ENCODE measurements at places on chromosomes 13 and 19.

DNA sequence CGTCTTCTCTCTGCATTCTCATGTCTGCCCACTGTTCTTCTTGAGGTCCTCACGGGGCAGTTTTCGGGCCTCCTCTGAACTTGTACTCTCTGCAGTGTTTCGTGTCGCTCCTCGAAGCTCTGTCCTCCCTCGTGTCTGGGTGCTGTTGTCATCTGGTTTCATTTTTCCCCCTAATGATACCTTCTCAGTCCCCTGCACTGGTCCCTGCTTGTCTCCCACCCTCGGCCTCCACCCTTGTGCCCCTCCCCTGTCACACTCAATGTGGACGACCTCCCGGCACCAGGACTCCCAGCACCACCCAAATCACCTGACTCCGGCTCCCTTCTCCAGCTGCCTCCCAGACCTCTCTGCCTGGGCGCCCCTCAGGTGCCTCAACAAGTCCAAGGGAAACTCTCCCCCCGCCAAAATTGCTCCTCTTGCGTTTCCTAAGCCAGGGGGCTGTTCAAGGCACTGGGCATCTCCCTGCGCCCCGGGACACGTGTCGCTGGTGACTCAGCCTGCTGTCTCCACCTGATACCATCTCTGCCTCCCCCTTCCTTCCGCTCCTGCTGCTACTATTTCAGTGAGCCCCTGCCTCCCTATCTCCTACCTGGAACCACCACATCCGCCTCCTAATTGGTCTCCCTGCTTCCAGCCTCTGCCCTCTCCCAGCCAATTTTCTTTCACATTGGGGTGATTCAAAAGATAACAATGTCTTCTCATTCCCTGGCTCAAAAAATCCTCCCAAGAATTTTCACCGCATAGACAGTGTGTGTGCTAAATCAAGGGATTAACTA lies 49.5 kb downstream of the RFX2 start:
- DNase-seq, result peak; percentile 47

GRCh38 chr19:55258476-55258827 lies 365 bp downstream of the PPP6R1 start:
- peak; percentile 40 for DNase-seq

DNA sequence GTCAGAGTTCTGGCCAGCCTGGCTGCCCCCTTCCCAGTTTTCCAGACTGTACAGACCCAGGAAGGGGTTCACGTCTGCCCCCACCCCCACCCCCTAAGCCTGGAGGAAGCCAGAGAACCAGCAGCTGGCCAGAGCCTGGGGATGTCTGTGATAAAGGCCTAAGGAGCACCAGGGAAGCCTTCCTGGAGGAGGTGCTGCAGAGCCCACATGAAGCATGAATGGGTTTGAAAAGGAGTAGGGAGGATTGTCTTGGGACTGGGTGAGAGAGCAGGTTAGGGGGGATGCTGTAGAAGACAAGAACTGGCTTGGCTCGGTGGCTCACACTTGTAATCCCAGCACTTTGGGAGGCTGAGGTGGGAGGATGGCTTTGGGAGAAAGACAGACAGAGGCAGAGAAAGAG lies 5.8 kb downstream of the SHKBP1 start:
- no peak for DNase-seq

DNA sequence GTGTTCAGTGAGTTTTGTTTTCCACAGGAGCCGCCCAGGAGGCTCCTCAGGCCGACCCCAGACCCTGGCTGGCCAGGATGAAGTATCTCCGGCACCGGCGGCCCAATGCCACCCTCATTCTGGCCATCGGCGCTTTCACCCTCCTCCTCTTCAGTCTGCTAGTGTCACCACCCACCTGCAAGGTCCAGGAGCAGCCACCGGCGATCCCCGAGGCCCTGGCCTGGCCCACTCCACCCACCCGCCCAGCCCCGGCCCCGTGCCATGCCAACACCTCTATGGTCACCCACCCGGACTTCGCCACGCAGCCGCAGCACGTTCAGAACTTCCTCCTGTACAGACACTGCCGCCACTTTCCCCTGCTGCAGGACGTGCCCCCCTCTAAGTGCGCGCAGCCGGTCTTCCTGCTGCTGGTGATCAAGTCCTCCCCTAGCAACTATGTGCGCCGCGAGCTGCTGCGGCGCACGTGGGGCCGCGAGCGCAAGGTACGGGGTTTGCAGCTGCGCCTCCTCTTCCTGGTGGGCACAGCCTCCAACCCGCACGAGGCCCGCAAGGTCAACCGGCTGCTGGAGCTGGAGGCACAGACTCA lies 12.9 kb downstream of the B3GNT3 start:
- no peak for DNase-seq

GRCh38 chr19:45815481-45816216 lies 541 bp upstream of the RSPH6A start:
- no peak for DNase-seq

- DNase-seq, result no peak
Measured at GRCh38 chr19:32208060-32208459, 137.3 kb upstream of the ZNF507 start.

- DNase-seq, result no peak
Measured at GRCh38 chr13:41246969-41247680, 16.3 kb downstream of the MTRF1 start.

- DNase-seq, result no peak
Measured at GRCh38 chr19:24069905-24070657, 16.9 kb upstream of the ZNF254 start.

DNA sequence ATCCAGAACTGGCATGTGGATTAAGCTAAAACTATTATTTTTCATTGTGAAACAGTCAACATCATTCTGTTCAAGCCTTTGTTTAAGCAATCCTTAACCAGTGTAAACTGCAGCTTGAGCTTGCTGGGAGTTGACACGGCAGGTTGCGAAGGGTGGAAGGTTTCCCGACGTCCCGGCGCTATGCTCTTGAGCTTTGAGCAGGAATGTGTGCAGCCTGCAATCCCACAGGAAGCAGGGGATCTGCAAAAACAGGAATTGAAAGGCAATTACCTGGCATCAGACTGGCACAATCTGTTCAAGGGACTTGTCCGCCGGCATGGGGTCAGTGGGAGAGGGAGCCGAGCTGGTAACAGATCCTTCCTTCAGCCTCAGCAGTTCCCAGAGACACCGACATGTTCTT lies 586.7 kb upstream of the SGCG start:
- DNase-seq, result no peak

DNA sequence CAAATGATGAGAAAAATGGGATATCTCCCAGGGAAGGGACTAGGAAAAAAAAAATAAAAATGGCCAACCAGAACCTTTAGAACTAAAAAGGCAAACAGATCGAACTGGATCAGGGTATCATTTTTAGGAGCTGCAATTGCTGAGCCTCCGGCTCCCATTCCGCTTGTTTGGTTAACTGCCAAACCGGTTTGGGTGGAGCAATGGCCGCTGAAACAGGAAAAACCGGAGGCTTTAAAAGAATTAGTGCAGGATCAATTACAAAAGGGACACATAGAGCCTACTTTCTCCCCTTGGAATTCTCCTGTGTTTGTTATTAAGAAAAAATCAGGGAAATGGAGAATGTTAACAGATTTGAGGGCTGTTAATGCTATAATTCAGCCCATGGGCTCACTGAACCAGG lies 12.7 kb upstream of the ZNF443 start:
- DNase-seq, result no peak

DNA sequence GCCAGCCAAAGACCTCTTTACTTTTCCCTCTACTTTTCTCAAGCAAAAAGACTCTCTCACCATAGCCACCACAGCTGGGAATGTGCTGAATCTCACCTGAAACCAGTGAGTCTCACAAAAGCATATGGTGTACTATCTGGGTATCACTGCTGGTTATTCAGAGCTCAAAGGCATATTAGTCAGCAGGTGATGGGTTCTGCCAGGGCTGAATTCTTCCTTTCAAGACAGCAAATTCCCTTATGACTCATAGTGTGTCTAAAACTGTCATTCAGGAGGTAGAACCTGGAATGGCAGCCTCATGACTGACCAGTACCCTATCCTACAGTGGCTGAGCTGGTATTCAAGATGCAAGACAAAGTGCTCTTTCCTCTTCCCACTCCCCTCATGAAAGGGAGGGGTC lies 2859.1 kb downstream of the PCDH9 start:
- DNase-seq, result no peak

DNA sequence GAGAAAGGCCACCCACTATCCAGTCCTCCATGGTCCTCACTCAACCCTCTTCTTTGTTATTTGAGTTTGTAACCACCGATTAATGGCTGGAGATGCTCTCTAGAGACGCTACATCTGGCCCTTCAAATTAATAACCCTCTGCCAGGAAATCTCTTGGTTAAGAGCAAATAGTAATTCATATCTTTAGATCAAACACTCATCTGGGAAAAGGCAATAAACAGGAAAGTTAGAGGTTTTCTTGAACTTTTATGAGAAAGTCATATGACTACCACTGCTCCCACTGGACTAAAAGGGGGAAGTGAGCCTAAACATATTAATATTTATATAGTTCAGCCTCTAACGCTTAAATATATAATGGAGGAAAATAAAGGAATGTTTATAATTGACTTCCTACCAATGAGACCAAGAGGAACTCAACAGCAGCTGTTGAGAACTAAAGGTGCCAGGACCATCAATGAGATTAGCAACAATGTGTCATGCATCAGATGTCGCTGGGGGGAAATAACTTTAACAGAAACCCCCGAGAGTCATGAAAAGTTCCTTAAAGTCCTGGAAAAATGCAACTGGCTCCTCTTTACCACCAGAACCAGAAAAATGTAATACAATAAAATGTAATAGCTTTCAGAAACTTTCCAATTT lies 2.7 kb downstream of the TBC1D4 start:
- no peak for DNase-seq

DNA sequence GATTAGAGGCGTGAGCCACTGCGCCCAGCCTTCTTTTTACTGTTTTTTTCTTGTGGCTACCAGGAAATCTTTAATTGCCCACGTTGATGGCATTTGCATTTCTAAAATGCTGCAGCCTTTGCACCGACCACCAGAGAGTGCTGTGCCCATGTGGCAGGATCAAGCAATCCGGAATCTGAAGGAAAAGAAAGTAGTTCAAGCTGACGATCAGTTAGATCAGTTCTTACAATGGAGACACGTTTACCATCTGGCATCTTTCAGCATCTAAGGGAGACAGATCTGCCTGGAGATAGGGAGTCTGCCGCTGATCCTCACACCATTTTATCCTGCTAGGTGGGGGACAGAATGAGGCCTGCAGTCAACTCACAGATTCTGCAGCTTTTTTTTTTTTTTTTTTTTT lies 19.9 kb downstream of the TINCR start:
- DNase-seq, result no peak

DNA sequence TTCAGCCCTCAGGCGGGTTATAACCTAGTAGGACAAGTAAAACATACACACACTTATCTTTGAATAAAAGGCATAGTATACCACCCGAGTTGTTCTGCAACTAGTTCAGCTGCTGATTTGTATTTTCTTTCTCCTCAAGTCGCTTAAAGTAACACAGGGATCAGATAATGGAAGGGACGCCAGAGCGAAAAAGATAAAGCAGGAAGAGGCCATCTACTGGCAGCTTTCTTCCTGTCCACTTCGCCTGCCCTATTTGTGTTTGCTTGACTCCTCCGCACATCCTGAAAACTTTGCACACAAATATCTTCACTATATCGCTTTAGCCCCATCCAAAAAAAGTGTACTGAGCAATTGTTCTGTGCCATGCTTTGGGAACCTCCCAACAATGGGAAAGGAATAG lies 238.0 kb upstream of the SOX21 start:
- no peak for DNase-seq

- DNase-seq, result no peak
Measured at GRCh38 chr19:18208098-18208951, 4.5 kb upstream of the RAB3A start.

DNA sequence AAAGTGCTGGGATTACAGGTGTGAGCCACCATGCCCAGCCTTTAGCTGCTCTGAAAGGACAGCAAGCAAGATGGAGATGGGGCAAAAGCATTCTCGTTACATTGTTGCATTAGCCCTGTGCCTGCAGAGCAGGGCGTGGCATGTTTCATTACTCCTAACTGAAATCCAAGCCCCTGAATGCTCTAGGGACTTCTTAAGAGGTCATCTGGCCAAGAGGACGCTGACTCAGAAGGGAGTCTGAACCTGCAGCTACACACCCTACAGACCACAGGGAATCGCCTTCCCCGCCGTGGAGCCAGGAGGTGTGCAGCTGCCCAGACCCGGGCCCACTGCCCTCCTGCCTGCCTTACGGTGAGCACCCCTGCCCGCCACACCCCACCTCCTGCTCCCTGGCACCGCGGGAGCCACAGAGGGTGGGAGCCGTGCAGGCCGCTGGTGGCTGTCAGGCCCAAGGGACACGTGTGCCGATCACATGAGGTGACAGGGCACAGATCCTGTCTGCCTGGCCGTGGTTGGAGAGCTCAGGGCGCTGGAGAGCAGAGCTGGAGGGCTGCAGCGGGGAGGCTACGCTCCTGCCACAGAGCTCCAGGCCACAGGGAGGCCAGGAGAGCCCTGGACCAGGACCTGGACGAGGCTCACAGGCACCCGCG lies 27.2 kb downstream of the ADPRHL1 start:
- DNase-seq, result no peak

DNA sequence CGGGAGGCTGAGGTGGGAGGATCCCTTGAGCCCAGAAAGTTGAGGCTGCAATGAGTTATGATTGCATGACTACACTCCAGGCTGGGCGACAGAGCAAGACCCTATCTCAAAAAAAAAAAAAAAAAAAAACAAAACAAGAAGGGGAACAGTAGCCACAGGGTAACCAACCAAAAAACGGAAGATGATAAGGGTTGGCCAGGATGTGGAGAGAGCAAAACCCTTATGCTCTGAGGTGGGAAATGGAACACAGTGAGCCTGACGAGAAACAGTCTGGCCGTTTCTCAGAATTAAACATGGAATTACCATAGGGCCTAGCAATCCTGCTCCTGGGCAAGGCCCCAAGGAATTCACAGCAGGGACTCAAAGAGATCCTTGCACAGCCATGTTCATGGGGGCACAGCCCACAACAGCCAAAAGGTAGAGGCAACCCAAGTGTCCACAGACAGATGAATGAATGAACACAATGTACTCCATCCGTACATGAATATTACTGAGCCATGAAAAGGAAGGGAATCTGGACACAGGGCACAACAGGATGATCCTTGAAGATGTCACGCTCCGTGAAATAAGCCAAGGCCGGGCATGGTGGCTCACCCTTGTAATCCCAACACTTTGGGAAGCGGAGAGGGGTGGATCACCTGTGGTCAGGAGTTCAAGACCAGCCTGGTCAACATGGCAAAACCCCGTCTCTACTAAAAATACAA lies 11.3 kb downstream of the NMRK2 start:
- DNase-seq, result no peak

GRCh38 chr13:41706152-41706551 lies 248.8 kb downstream of the RGCC start:
- no peak for DNase-seq

Measured in activated T-helper 9 cell treated with anti-CD3 and anti-CD28 coated beads, Interleukin-2, amount 50 U/mL, for 16 hours (primary cell).